ENCODE measurements at places on chromosomes 7 and 10.

DNA sequence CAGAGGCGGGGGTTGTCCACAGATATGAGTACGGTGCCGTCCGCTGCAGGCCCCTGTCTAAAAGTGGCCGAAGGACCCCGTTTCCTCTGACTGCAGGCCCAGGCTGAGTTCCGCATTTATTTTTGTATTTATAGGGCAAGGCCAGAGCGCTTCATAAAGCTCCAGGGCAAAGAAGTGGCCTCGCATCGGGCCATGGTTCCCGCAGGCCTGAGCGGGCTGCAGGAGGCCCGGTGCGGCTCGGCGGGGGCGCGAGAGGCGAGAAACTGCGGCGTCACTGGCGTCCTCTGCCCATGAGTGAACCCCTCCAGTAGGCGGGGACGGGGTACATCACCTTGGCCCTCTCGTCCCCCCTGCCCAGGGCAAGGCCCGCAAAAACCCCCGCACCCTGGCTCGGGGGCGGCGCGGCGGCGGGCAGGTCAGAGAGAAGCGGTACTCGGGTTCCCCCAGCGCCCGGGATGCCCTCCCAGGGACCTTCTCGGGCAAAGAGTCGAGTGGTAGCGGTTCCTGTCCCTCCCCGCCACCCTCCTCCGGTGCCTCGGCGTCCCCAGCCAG is 355.7 kb downstream of the DNAJB6 start:
- DNase-seq: no peak

- DNase-seq: no peak
Observed at GRCh38 chr7:75915416-75916156, 631 bp downstream of the POR start.

GRCh38 chr7:128697302-128697905 is 25.3 kb downstream of the GARIN1A start:
- DNase-seq: no peak

DNA sequence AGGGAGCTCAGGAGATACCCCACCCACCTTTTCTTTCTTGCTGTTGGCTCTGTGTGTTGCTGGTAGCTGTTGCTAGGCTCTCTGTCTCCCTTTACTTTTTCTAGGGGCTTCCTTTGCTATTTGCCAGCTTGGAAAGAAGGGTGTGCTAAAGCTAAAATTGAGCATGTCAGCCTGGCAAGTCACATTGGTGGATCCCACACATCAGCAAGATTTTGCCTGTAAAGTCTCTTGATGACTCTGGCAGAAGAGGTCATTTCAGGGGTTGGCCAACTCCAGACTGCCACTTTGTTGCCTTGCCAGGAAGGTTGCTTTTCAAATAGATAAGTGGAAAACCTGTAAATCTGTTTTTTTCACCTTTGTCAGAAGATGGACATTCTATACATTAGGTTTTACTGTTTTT is 9.9 kb downstream of the CCNY start:
- no peak for DNase-seq

DNA sequence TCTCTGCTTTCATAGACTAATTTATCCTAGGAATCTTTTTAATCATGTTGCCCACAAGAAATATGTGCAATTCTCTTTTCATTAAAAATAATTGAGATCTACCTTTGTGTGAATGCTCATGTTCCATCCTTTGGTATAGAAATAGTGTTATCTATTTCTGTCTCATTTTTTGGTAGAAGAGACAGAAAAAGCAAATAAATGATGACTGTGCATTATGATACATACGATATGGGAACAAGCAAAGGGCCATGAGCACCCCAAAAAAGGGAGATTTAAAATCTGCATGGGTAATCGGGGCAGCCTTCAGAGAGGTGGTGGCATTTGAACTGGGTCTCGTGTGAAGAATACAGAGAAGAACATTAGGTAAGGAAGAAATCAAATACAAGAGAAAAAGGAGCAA is 1197.5 kb upstream of the AUTS2 start:
- no peak for DNase-seq

- no peak for DNase-seq
Observed at GRCh38 chr7:18855796-18856195, 261.6 kb downstream of the TWIST1 start.

DNA sequence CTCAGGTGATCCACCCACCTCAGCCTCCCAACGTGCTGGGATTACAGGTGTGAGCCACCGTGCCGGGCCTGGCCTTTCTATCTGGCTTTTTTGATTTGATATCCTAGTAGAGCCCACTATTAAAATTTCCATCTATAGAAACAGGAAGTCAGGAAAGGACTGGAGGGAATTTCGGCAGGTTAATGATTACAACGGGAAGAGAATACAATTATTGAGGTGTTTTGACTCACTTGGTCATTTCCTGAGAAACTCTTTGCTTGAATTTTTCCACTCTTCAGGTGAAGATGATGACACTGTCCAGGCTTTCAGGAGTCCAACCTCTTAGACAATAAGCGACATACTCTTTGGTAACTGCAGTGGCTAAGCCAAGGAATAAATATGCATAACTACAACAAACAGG is 1.1 kb upstream of the MKLN1 start:
- DNase-seq: no peak

Measured in caudate nucleus (tissue), 63 donors.